Breast epithelium (tissue), 4 donors: ENCODE measurements at places on chromosomes 2 and 18.
A peak's percentile ranks its signal among the peaks of the same experiment; 100 is the strongest.

DNA sequence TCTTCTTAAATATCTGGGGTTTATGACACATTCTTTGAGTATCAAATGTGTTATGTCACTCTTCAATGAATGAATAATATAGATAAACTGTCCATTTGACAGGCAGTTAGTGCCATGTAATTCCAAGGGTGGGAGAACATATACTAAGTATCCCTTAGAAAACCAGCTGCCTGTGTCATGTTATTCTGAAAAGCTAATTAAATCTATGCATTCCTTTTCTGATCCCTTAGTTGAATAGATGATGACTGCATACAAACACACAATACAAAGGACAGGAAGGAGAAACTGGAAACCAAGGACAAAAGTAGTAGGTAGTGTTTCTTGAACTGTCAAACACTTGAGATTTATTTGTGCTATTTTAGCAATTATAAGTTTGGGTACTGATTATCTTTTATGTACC, 8.3 kb downstream of the ARHGAP28 start:
- DNase-seq, result no peak

DNA sequence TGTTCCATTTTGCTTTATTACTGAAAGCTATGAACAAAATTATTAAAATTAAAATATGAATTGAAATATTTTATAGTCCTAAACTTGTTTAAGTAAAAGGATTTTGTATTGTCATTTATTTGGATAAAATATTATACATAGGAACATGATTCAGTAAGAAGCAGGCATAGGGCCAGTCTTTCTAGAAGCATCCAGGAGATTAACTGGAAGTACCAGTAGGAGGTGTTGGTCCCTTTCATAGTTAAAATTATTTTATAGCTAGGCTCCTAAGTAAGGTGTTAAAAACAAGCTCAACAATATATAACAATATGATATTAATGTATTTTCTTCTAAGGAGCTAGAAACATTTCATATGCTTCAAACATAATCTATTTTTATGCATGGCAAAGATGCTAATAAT, 43.7 kb downstream of the FIGN start:
- no peak for DNase-seq

- no peak for DNase-seq
Measured at GRCh38 chr2:3147651-3148530, 229.7 kb downstream of the EIPR1 start.

GRCh38 chr2:217654168-217654567, 348.6 kb downstream of the TNS1 start:
- no peak for DNase-seq

DNA sequence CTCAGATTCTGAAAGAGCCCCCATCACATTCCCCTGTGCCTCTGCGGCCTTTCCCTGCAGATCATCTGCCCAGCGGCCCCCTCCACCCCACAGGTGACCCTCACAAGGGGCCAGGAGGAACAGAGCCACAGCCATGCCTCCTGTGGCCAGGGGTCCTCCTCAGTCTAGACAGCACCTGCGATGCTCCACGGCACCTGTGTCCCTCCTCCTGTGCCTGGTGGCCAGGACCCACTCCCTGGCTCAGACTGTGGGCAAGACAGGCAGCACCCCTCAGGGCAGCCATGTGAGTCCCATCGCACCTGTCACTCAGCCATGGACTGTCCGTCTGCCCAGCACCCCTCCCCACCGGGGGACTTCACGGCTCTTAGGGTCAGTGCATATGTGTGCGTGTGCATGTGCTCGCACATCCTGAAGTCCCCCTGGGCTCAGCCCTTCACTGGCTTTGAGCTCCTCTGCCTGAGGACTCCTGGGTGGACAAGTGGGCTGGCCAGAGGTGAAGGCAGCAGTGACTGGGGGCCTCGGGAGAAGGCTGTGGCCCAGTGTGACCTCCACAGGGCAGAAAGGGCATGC, 237.7 kb downstream of the ATAD2B start:
- DNase-seq, result no peak

- no peak for DNase-seq
Measured at GRCh38 chr2:231655894-231656293, 52.4 kb upstream of the PTMA start.

- no peak for DNase-seq
Measured at GRCh38 chr2:231260442-231261208, 62.2 kb downstream of the ARMC9 start.

DNA sequence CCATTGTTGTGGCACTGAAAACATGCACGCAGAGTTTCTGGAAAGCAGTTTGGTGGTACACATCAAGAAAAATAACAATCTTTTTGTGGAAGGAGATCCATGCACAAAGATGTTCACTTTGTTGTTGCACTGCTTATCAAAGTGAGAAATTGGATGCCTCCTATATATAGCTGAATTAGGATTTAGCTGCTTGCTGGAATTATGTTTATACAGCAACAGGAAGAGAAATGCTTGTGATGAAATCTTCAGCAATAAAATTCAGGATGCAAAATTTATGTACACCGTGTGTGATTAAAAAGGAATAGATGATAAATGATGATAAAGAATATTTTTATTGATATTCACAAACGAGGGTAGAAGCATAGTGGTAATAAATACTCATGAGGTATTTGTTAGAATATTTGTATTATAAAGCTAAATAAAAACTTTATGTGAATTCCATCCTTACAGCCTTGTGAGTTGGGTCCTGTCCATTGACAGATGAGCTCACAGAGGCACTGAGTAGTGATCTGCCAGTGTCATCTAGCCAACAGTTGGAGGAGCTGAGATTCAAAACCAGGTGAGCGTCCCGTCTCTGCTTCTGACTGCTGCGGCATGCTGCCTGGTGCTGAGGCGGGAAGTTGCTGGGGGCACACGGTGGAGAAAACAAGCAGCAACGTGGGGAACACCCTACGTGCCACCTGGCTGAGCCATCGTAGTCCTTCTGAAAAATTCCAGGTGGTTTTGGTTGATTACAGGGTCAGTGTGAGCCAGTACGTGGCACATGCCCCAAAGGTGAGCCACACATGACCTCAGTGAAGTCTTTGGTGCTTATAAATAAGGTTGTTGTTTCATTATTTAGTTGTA, 80.2 kb downstream of the ASAP2 start:
- DNase-seq, result no peak

DNA sequence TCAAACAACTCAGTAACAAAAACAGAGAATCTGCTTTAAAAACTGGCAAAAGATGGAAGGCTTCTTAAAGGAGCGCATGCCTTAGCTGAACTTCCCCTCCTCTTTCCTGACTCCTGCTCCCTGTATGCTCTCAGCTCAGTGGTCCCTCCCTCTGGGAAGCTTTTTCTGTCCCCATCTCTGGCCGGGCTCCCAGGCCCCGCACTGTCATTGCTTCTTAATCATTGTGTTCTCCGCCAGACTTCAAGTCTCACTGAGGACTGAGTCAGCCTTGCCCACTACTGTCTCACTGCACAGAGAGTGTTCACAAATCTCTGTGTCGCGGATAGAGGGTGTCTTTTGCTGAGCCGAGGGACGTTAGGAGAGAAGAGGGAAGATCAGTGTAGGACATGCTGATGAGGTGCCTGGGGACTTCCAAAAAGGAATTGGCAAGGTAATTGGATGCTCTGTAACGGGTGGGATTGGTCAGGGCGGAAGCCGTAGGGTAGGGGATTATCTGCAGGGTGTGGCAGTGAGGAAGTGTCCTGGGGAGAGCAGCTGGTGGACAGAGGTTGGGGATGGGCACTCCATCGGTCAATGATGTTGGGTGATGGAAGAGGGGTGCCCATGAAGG, 16.2 kb downstream of the TOGARAM2 start:
- no peak for DNase-seq

- DNase-seq, result no peak
Measured at GRCh38 chr2:112877423-112877822, 33.5 kb upstream of the IL37 start.

DNA sequence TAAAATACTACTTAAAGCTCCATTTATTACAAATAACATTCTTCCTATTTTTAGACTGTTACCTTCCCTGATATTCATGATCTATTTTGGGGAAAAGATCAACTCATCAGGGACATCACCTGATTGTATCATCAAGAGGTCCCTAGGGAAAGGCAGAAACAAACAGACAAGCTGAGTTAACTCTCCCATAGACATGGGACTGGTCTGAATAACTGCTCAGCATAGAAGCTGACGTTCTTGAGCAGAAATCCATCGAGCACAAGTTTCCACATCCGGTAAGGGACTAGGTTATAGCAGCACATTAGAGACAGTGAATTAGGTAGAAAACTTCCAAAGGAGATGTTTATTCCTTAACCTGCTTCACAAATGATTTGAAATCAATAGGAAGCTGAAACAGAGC, 1100.4 kb upstream of the SLC39A10 start:
- DNase-seq, result no peak

DNA sequence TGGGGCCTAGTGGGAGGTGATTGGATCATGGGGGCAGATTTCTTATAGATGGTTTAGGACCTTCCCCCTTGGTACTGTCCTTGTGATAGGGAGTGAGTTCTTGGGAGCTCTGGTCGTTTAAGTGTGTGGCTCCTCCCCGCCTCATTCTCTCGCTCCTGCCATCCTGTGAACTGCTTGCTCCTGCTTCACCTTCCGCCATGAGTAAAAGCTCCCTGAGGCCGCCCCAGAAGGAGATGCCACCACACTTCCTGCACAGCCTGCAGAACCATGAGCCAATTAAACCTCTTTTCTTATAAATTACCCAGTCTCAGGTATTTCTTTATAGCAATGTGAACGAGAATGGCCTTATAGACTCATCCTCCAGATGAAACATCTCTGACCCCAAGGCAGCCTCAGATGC, 101.5 kb downstream of the KCNF1 start:
- no peak for DNase-seq

- no peak for DNase-seq
Measured at GRCh38 chr2:101779656-101780055, 82.1 kb downstream of the MAP4K4 start.

- DNase-seq, result peak; percentile 44
Measured at GRCh38 chr2:240236217-240237111, 96.0 kb upstream of the OTOS start.

DNA sequence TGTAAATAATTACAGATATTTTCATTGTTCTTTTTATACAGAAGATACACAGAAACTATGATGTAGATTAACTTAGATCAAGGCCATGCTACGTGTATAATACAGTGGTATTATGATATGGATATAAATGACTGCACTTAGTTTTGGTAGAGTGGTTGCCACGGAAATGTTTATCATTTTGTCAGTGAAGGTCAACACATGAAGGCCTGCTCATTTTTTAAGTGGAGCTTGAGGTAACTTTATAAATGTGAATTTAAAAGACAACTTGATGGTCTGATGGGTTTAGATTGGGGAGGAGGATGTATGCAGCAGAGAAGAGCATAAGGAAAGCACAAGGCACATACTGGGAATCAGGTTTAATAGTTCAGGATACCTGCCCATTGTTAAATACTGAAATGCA, 14.4 kb upstream of the BBS5 start:
- no peak for DNase-seq

GRCh38 chr2:8571792-8572499, 109.9 kb upstream of the ID2 start:
- DNase-seq, result no peak

DNA sequence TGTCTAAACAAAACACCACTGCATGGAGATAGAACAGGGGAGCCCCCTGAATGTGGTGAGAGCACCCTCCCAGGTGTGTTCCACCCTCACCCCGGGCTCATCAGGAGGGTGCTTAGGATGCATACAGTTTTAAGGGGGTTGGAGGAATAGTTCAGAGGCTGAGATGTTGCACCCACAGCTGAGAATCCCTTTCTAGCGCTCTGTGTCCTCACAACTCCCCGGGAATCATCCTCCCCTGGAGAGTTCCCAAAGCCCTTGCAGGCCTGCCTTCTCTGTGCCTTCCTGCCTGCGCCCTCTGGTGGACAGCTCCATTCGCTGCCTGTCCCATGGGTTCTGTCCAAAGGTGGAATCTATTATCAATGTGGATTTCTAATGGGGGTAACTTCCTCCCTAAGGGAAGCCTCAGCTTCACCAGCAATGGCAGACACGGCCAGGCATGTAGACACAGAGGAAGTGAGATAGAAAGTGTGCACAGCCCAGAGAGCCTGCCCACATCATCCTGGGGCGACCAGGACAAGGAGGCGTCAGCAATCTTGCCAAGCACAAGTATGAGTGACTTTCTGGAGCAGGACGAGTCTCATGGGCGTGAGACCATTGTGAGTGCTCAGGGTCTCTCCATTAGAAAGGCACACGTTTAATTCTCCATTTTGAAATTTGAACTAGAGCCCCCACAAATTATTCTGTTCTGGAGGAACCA, 1.2 kb upstream of the UGT1A5 start:
- peak; percentile 84 for DNase-seq

DNA sequence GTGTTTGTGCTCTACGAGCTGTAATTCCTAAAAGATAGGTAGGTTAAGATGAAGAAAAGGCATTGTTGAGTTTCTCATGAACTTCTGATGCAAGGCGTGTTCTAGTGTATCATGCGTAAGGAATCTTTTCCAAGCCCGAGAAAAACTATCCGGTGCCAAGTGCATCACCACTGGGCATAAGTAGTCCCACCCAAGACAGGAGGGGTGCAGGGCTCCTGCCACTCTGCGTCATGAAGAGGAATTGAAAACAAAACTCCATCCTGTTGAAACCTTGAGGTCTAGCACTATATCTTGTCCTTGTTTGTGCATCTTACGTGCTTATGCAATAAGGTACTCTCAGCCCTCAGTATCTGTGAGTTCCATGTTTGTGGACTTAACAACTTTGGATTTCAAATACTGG, 45.7 kb downstream of the RAB31 start:
- no peak for DNase-seq

GRCh38 chr2:106159866-106160785, 34.0 kb downstream of the UXS1 start:
- DNase-seq, result no peak

GRCh38 chr2:80293039-80293438, 11.5 kb downstream of the LRRTM1 start:
- no peak for DNase-seq

- no peak for DNase-seq
Measured at GRCh38 chr2:231299267-231299666, 96.2 kb upstream of the B3GNT7 start.

- DNase-seq, result no peak
Measured at GRCh38 chr2:14255135-14255820, 377.2 kb upstream of the LRATD1 start.

GRCh38 chr2:86054535-86055082, 51.1 kb downstream of the POLR1A start:
- no peak for DNase-seq

DNA sequence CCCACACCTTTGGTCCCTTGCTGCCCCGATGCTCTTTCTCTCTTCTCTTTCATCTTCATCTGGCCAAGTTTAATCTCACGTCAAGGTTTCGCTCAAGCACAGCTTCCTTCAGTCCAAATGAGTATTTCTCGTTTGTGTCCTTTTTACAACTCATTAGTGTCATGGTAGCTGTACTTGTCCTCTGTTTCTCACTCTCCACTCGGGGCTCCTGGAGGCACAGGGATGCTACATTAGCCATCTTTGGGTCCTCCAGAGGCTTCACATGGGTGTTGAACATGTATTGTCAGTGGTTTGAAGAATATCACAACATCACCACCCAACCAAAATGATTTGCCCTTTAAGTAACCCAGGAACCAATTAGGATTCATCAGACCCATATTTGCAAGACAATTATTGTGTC, 30.4 kb downstream of the MYCN start:
- DNase-seq, result no peak
